ENCODE measurements at places on chromosomes 4 and X.

DNA sequence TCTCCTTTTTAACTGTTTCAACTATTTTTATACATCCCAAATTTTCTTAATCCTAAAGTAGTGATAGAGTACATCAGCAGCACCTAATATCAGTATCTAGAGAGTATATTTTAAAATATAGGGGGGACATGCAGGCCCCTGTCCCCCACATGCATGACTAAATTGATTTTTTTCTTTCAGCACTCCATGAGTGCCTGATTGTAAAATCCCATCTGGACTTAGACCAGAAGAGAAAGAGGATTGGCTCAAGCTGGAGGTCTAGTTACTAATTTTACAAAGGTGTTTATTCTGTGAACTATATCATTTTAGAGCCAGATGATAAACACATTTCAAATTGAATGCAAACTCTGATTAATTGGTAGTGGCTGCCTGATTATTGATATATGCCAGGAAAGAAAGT, 1533.9 kb upstream of the PABPC4L start:
- DNase-seq, result no peak

DNA sequence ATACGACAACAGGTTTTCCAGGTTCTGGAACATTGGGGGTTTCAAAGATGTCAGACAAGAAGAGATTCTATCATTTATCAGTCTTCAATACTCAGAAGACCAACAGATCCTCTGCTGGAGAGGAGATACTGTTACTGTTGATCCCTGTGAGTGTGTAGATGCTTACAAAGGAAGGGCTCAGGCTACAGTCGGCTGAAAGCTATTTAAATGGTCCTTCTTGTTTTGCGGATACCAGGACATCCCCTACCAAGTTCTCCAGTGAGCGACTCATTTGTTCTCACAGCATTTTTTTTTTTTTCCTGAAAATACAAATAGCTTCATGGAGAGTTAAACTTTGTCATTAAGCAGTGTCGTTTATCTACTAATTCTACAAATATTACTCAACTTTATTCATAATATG, 201.6 kb downstream of the CAMK2D start:
- DNase-seq, result no peak

GRCh38 chr4:156528216-156528615, 443.4 kb downstream of the PDGFC start:
- DNase-seq, result no peak

DNA sequence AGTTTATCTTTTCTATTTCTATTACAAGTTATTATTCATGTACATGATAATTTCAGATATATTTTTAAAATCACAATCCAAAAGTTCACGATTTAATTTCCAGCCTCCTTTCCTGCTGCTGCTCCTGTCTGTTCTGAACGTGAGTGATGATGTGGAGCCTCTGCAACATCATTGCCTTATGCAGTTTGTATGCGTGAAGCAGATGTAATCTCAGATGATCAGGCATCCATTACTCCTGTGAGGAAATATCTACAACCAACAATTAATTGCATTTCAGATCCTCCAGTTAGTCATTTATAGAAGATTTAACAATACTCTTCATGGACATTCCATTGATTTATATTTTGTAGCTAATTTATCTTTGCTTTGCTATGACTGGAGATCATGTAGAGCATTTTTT, 668.7 kb upstream of the EPHA5 start:
- DNase-seq, result no peak

GRCh38 chrX:68365341-68365740, 68.0 kb downstream of the OPHN1 start:
- DNase-seq, result no peak

DNA sequence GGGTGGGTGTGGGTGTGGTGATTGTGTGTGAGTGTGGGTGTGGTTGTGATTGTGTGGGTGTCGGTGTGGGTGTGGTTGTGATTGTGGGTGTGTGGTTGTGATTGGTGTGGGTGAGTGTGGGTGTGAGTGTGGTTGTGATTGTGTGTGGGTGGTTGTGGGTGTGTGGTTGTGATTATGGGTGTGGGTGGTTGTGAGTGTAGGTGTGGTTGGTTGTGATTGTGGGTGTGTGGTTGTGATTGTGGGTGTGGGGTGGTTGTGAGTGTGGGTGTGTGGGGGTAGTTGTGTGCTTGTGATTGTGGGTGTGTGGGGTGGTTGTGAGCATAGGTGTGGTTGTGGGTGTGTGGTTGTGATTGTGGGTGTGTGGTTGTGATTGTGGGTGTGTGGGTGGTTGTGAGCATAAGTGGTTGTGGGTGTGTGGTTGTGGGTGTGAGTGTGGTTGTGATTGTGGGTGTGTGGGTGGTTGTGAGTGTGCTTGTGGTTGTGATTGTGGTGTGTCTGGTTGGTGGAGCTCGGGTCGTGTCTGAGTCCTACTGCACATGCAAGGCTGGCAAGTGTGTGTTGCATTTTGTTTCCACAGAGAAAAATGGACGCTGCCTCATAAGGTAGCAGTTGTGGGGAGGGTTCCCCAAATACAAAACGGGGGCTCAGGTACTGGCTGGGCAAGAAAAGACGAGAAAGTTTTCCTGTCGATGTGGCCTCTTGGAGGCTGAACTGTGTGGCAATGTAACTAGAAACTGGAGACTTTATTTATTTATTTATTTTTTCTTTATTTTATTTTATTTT, 116.7 kb downstream of the UBE2K start:
- no peak for DNase-seq

- no peak for DNase-seq
Observed at GRCh38 chr4:108008721-108009120, 19.0 kb downstream of the HADH start.

GRCh38 chr4:108030332-108030731, 40.6 kb downstream of the HADH start:
- peak; percentile 34 for DNase-seq

GRCh38 chr4:65535113-65535512, 135.2 kb downstream of the EPHA5 start:
- DNase-seq, result no peak

GRCh38 chr4:38868059-38868960, 704 bp downstream of the FAM114A1 start:
- DNase-seq, result no peak

Data from activated CD8-positive, alpha-beta memory T cell treated with anti-CD3 and anti-CD28 coated beads for 1 hour (primary cell).